ENCODE measurements at places on chromosomes 1 and 21.
A peak's percentile ranks its signal among the peaks of the same experiment; 100 is the strongest.

- no peak overlapping the region for H3K4me3 ChIP-seq
- DNase-seq: no peak
- H3K27ac ChIP-seq: no peak overlapping the region
- H3K36me3 ChIP-seq: no peaks in the 10 kb centered on the region
- H3K4me1 ChIP-seq: peaks cover 12% of the 10 kb centered on the region
- H3K27me3 ChIP-seq: no peaks in the 10 kb centered on the region
Measured at GRCh38 chr1:110555807-110556470, 37.0 kb upstream of the KCNA10 start.

DNA sequence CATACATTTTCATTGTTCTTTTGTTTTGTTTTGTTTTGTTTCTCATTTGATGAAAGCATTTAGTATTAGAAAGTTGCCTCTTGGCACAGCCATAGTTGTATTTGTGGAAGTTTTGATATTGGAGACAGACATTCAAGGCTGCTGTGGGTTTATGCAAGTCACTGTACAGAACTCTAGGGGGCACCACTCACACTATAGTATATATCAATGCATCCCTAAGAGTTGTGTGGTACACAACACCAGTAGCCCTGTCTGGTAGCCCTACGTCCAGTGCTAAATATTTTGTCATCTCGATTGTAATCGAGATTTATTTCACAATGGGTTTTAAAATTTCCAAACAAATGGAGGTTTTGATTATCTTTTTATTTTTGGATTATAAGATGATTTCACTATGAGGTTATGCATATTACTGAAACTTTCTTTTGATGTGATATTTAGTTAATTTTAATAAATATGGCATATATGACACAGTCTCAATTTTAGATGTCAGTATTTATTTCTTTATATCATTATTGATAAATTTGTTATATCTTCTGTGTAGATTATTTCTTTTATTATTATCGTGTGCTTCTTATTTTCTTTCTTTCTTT lies 112.2 kb downstream of the NR5A2 start:
- no peaks in the 10 kb centered on the region for H3K27me3 ChIP-seq
- H3K27ac ChIP-seq: no peak overlapping the region

- H3K4me1 ChIP-seq: peaks cover 21% of the 10 kb centered on the region
- H3K4me3 ChIP-seq: no peak overlapping the region
- peaks cover 34% of the 10 kb centered on the region for H3K27me3 ChIP-seq
- no peaks in the 10 kb centered on the region for H3K36me3 ChIP-seq
Measured at GRCh38 chr1:157994704-157995582, 1.5 kb downstream of the KIRREL1 start.

DNA sequence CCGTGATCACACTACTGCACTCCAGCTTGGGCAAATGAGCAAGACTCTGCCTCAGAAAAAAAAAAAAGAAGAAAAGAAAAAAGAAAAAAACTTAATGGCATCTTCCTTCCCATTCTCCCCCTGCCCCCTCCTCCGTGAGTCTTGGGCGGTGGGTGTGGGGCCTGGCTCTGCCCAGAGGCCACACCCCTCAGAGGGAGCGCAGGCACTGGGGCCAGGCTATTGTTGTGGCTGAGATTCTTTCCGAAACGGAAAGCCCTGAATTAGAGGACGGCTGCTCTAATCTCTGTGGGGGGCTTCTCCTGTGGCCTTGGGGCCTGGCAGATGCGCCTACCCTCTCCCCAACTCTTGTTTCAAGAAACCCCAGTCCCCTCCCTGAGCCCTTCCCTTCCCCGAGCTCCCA lies 4.1 kb upstream of the FAM110D start:
- no peaks in the 10 kb centered on the region for H3K36me3 ChIP-seq
- no peak for DNase-seq
- no peak overlapping the region for H3K27ac ChIP-seq
- H3K4me1 ChIP-seq: peaks cover 7% of the 10 kb centered on the region
- no peak overlapping the region for H3K4me3 ChIP-seq

GRCh38 chr1:60255565-60255964 lies 182.0 kb upstream of the C1orf87 start:
- H3K4me1 ChIP-seq: no peaks in the 10 kb centered on the region
- H3K36me3 ChIP-seq: no peaks in the 10 kb centered on the region
- no peak overlapping the region for H3K27ac ChIP-seq
- H3K4me3 ChIP-seq: no peak overlapping the region
- no peak for DNase-seq

DNA sequence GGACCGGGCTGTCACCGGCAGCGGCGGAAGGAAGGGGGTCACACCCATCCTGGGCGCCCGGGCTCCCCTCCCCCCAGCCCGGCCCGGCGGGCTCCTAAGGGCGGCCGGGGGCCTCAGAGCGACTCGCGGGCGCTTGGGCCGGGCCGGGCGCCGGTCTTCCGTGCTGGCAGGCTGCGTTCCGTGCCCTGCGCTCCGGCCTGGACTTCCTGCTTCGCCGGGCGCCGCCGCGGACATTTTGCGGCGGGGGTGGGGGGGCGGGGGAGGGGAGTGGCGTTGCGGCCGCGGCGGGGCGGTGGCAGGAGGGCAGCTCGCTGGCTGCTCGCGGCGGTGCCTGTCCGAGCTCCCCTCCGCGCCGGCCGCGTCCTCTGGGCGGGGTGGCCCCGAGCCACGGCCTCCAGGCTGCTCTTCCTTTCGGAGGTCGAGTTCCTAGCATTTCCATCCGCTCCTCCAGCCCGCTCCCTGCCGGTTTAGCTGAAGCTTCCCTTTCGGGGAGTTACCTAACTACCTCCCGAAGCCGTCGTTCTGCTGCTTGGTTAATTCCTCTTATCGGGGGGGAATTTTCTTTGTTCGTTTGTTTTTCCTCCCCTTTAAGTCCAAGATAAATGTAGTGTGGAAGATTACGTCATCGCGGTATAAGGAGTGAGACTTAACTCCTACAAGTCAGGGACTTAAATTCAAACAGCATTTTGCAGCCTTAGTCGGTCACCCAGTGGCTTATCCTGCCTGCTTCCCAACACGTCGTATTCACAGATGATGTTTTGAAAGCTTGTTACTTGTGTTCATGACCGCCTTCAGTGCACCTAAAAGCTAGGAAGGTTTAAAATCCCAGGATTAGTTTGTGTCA lies 730 bp downstream of the CDC42 start:
- no peaks in the 10 kb centered on the region for H3K27me3 ChIP-seq
- peak overlapping the region; percentile 79 for H3K4me3 ChIP-seq
- H3K4me1 ChIP-seq: peaks cover 45% of the 10 kb centered on the region
- peak overlapping the region; percentile 98 for H3K27ac ChIP-seq
- DNase-seq: peak; percentile 87
- H3K36me3 ChIP-seq: peaks cover 5% of the 10 kb centered on the region

DNA sequence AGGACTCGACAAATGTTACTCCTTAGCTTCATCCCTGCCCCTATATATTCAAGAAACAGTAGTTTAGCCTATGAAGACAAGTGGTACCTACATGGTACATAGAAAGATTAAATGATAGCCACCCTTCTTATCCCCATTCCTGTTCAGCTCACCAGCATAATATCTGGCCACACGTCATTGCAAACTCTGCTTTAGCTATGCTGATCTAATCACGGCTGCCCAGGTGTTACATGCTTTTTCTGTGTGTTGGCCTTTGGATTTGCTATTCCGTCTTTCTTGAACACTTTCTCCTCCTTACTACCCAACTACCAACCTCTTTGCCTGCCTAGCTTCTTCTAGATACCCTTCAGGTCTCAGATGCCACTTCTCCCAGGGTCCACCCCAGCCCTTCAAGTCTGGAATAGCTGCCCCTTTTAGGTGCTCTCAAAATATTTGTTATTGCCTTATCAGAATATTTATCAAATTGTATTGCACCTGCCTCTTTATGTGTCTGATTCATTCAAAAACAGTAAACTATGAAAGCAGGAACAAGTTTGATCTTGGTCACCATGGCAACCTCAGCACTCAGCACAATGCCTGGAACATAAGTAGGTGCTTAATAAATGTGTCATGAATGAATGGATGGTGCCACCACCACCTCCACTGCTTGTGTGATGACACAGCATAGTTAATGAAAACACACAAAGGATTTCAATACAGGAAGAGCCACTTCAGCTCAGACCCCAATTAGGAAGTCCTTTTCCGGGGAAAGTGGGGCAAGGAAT lies 11.4 kb upstream of the DNASE2B start:
- H3K4me3 ChIP-seq: no peak overlapping the region
- H3K27ac ChIP-seq: no peak overlapping the region
- H3K4me1 ChIP-seq: no peaks in the 10 kb centered on the region
- H3K36me3 ChIP-seq: no peaks in the 10 kb centered on the region
- DNase-seq: no peak

GRCh38 chr1:16152481-16153087 lies 3.3 kb downstream of the EPHA2 start:
- no peak overlapping the region for H3K4me3 ChIP-seq
- no peak overlapping the region for H3K27ac ChIP-seq
- DNase-seq: no peak
- H3K36me3 ChIP-seq: no peaks in the 10 kb centered on the region
- H3K4me1 ChIP-seq: peaks cover 29% of the 10 kb centered on the region
- H3K27me3 ChIP-seq: no peaks in the 10 kb centered on the region

DNA sequence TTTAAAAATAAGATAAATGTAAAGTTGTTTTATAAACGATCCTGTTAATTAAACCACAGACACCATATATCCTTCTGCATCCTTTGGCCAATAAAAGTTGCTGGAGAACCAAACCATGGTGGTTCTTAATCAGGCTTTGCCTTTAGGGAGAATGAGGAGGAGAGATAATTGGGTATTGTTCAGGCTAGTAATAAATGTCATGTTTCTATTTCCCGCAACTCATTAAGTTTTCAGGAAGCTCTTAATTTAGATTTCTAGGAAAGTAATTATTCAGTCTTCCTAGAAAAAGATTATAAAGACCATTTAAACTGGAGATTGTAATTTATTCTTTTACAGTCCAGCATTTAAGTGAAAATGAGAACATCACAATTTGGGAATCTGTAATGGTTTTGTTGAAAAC lies 34.5 kb downstream of the RAB4A start:
- DNase-seq: no peak
- no peak overlapping the region for H3K4me3 ChIP-seq
- peaks cover 1% of the 10 kb centered on the region for H3K36me3 ChIP-seq
- H3K27me3 ChIP-seq: no peaks in the 10 kb centered on the region
- no peaks in the 10 kb centered on the region for H3K4me1 ChIP-seq

DNA sequence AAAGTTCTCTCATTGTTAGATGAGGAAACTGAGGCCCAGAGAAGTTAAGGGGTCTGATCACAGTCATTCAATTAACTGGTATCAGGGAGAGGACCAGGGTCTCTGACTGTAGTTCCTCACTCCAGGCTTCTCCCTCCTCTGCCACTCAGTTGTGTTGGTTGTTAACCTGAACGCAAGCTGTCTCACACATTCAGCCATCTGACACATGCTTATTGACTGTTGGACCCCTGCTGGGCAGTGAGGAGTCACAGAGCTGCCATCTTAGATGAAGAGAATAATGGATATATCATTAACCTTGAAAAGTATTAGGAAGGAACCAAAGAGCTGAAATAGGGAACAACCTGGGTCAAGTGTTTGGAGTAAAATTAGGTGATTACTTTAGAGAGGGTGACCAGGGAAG lies 194.8 kb downstream of the ZZZ3 start:
- no peaks in the 10 kb centered on the region for H3K27me3 ChIP-seq
- DNase-seq: no peak
- no peak overlapping the region for H3K27ac ChIP-seq
- no peak overlapping the region for H3K4me3 ChIP-seq
- H3K4me1 ChIP-seq: no peaks in the 10 kb centered on the region

DNA sequence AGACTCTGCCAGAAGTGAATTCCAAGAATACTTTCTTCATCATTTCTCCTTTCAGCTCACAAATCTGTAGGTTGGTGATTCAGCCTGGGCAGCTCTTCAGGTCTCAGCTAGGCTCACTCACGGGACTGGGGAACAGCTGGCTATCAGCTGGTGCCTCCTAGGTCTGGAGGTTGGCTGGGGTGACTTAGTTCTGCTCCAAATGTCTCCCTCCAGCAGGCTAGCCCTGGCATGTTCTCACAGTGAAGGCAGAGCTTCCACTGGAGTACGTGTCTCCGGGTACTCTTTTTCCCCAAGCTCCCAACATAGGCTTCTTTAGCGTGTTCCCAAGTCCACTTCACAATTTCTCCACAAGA lies 12.5 kb upstream of the VAMP4 start:
- peaks cover 5% of the 10 kb centered on the region for H3K27me3 ChIP-seq
- H3K4me1 ChIP-seq: no peaks in the 10 kb centered on the region
- H3K4me3 ChIP-seq: no peak overlapping the region
- no peak for DNase-seq
- no peaks in the 10 kb centered on the region for H3K36me3 ChIP-seq

DNA sequence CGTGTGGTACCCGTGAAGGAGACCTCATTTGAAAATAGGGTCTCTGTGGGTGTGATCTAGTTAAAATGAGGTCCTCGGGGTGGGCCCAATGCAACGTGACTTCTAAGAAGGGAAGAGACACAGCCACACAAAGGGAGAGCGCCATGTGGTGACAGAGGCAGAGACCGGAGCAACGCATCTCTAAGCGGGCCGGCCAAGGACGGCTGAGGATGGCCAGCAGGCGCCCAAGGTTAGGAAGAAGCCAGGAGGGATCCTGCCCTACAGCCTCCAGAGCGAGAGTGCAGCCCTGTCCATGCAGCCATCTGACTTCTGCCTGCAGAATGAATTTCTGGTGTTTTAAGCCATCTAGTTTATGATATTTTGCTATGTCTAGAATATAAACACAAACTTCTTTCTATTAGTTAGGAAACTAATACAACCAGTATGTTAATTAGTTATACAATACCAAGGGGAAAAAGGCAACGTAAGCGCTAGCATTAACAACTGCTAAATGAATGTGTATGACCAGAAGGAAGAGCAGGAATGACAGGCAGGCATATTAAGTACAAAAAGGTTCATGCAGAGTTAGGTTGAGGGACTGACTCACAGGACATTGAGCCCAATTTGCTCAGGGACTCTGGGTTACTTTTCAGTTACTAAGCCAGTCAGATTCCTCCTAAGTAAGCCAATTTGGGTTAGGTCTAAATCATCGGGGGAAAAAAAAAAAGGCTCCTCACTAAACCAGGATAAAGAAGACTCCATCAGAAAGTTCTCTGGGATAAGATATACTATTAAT lies 4.1 kb downstream of the CEP104 start:
- H3K4me1 ChIP-seq: peaks cover 15% of the 10 kb centered on the region
- H3K27me3 ChIP-seq: no peaks in the 10 kb centered on the region
- no peak overlapping the region for H3K4me3 ChIP-seq
- H3K27ac ChIP-seq: no peak overlapping the region

GRCh38 chr1:23905461-23906025 lies 7.6 kb downstream of the CNR2 start:
- DNase-seq: no peak
- H3K4me3 ChIP-seq: no peak overlapping the region
- peaks cover 85% of the 10 kb centered on the region for H3K4me1 ChIP-seq

- H3K4me1 ChIP-seq: no peaks in the 10 kb centered on the region
- H3K27me3 ChIP-seq: no peaks in the 10 kb centered on the region
- no peak for DNase-seq
- H3K4me3 ChIP-seq: no peak overlapping the region
Measured at GRCh38 chr1:11188381-11188780, 774 bp upstream of the ANGPTL7 start.
